Stimulated activated CD4-positive, alpha-beta T cell treated with anti-CD3 and anti-CD28 coated beads, Interleukin-4, amount 100 ng/mL, for 4 hours (primary cell): ENCODE measurements at places on chromosomes 13 and 19.
A peak's percentile ranks its signal among the peaks of the same experiment; 100 is the strongest.

DNA sequence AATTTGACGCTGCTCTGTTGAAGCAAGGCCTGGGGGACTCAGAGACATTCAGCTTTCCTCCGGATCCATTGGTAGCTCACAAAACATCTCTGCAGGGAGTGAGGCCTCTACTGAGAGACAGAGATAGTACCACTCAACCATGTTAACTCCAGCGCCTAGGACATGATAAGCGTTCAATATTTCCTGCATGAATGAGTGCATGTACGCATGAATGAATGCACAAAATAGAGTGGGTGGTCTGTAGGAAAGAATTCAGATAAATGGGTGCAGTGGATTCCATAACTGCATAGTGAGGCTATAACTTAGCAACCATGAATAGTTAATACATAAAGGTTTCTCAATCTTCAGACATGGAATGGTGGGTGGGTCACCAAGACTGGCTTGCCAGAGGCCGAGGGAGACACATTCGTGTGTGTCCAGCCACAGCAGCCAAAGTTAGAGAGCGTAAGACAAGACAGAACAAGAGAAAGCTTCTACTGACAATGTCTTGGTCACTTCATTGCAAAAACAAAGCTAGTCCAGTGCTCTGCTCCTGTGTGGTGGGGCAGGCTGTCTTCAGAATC, 36.3 kb upstream of the RCBTB2 start:
- no peak for DNase-seq

DNA sequence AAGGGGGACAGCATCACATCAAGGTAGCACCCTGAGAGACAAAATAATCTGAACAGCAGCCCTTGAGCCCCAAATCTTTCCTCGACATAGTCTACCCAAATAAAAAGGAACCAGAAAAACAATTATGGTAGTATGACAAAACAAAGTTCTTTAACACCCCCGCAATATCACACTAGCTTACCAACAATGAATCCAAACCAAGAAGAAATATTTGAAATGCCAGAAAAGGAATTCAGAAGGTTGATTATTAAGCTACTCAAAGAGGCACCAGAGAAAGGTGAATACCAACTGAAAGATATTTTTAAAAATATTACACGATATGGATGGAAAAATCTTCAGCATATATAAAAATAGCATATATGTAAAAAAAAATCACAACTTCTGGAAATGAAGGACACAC, 252.9 kb upstream of the SLITRK6 start:
- no peak for DNase-seq

GRCh38 chr13:112615391-112615790, 27.4 kb upstream of the TUBGCP3 start:
- no peak for DNase-seq

DNA sequence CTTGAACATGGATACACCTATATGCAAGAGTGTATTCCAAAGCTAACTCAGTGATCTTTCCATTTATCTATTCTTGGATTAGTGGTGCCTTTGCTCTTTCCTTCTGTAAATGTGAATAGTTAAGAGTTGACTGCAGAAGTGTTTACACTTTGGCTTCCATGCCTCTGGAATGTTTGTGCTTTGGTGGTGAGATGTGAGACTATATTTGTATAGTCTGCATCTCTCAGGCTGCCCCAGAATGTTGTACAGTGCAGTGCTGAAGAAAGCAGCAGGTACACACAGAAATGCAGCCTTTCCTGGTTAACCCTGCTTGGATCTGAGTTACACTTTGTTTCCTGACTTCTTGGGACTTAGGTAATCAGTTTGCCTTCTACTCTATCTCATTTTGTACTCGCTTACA, 90.2 kb downstream of the DNAJC15 start:
- no peak for DNase-seq

DNA sequence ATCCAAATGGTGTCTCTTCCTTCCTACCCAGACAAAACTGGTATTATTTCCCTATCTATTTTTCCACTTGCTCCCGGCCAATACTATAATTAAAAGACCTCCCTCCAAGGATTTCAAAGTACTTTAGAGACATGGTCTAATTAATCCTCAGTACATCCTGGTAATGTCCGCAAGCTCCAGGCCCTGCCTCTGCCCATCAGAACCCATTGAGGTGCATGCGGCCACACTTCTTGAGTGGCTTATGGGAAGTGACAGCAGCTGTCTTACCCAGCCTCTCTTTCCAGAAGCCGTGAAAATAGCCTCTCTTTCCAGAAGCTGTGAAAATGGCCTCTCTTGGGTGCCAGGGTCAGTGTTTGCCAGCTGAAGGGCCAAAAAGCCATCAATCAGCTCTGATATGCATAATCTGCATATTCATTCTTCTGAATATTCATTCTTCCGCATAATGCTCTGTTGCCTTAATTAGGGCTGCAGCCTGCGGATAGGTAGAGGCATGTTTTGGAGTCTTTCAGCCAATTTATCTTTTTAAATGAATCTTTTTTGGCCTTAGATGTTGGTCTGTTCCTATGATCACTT, 148.4 kb upstream of the TMTC4 start:
- DNase-seq = no peak

- no peak for DNase-seq
These were observed 6.3 kb downstream of the LHFPL6 start for GRCh38 chr13:39596685-39597084.

- no peak for DNase-seq
These were observed 7.0 kb downstream of the DCAF15 start for GRCh38 chr19:13959141-13959961.

- DNase-seq = peak; percentile 87
These were observed 9.6 kb downstream of the GIPR start for GRCh38 chr19:45677351-45678230.
